ELR (cell line): ENCODE measurements at places on chromosomes 12 and 14.

- peak; percentile 45 for DNase-seq
Observed at GRCh38 chr14:102088012-102088792, 1.4 kb upstream of the HSP90AA1 start.

GRCh38 chr14:91401751-91402150 lies 15.9 kb downstream of the CCDC88C start:
- DNase-seq: no peak

DNA sequence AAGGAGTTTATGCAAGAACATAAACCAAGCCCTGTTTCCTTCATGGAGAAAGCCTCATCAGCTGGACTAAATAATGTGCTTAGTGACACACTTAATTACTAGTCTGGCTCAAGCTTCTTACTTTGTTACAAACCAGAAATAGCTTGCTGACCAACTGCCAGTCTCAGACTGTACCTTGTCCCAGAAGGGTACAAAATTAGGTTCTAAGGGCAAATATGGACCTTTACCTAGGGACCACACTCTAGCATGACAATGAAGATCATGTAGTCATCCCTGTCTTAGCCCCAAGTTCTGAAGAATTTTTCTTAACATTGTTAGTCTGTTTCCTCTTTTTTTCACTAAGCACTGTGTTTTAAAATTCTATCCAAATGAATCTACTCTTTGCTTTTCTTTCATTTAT lies 2.2 kb downstream of the AMN1 start:
- no peak for DNase-seq

DNA sequence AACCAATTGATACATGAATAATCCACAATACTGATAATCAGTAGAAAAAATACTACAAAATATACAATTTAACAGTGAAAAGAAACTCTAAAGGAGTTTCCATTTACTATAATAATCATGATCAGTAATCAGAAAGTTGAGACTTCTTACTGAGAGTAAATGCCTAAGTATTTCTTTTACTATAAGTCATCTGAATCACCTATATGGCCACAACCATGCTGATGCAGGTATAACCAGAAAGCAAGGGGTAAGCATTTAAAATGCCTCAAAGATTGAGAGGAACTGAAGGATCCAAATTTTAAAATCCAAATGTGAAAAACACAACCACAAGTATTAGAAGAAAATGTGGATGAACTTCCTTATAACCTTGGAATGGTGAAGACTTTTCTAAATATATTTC lies 23.4 kb downstream of the CDK17 start:
- DNase-seq: no peak

- no peak for DNase-seq
Observed at GRCh38 chr12:40444174-40444573, 219.4 kb downstream of the LRRK2 start.

DNA sequence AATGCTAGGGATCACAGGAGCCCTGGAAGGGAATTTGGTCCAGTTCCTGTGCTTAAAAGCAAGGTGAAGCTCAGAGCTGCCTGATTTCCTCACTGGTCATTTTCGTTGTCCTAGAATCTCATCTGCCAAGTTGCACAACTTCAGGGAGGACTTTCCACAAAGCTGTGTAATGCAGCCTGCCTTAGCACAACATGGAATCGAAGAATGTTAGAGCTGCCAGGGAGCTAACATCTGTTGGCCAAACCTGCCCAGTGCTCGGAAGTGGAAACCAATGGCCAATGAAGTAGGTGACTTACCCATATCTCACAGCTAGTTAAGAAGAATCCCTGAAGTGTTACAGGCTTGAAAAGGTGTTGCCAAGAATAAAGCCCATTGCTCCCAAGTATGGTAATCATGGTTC lies 79.9 kb upstream of the SSTR1 start:
- no peak for DNase-seq

DNA sequence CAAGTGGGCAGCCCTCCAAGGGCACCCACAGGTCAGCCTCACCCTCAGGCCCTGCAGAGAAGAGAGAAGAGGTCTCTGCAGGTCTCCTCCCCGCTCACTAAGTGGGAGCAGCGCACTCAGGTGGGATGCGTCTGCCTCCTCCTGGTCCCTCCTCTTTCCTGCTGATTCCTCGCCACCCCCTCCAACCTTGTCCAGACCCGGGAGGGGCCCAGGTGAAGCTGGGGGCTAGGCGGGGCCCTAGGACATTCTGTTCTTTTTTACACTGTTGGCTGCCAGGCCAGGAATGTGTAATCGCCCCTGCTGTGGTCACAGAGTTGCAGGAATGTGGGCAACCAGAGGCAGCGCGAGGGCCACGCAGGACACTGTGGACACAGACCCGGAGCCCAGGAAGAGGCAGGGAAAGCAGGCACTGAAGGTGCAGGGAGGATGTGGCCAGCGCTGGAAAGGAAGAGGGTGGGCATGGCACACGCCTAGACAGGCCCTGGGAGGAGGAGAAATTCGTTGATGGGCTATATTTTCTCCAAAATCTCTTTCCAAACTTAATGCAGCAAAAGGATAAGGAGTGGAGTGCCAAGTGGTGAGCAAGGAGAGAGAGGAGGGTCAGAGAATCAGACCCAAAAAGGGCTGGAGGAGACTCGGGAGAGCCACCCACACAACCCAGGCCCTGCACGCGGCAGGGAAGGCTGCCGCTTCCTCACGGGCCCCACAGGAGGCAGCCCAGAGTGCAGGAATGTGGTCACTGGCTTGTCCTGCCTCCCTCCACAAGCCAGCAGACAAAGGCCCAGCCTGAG lies 911 bp upstream of the SCNN1A start:
- peak; percentile 52 for DNase-seq
